DMS 273 treated with DMSO at 0.1 percent for 48 hours (cell line): ENCODE measurements at places on chromosomes 5 and 9.

DNA sequence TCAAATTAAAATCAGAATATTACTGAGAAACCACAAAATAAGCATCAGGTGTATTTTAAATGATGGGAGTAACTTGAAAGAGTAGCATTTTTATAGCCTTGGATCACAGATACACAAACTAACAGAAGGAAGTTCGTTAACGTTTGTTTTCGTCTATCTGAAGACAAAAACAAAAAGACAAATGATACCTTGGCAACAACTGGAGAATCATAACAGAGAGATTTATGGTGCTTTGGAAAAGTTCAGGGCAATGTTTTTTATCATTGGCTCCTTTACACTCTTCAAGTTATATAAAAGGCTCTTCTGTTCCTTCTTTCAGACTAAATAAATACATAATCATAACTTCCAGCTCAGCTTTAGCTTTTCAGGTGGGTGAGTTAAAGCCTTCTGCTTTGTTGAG is 128.1 kb upstream of the VLDLR start:
- no peak for DNase-seq

DNA sequence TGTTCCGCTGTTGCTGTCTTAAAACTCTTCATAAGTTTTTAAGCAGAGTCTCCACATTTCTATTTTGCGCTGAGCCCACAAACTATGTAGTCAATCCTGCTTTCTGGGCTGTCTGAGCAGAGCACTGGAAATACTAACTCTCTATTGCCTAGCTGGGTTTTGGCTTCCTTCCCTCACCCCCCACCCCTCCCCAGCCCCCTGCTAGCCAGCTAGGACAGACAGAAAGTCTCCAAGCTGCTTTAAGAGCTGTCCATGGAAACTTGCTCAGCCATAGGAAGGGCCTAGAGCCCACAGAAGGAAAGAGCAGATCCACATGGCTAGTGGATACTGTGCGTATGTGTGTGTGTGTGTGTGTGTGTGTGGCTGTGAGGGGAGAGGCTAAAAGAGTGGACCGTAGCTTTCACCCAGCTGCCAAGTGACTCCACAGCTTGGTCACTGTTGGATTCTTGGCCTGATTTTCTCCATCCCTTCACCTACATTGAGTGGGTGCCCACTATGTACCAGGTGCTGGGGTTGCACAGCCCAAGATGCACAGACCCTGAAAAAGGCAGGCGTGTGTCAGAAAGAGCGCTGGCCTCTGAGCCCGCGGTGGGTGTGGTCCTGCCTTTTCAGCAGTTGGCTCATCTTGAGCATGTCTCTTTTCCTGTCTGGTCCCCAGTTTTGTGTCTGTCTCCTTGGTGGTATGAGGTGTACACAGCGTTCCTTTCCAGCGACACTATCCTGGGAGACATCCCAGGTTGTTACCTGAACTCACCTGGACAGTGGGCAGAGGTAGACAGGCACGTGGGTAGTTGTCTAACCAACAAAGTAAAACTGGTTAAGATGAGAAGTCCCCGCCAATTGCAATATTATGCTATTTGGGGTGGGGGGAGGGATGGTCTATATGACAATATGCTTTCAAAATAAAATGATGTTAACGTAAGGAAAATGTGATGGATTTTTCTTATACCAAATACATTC is 5.4 kb upstream of the NKX2-5 start:
- DNase-seq = no peak

DNA sequence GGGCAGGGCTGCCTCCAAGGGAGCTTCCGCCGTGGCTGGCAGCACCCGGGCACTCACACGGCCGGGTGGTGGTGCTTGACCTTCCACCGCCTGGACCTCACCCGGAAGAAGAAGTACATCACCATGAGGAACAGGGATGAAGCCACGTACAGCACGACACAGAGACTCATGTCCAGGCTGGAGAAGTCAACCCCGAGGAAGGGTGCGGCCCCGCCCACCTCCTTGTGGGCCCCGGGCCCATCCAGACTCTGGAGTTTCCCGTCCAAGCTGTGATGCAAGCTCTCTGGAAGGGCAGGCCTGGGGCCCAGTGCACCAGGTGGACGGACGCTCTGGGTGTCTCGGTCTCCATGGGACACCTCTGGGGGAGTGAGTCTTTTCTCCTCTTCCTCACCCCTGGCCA is 3.7 kb upstream of the LHX3 start:
- DNase-seq = no peak

DNA sequence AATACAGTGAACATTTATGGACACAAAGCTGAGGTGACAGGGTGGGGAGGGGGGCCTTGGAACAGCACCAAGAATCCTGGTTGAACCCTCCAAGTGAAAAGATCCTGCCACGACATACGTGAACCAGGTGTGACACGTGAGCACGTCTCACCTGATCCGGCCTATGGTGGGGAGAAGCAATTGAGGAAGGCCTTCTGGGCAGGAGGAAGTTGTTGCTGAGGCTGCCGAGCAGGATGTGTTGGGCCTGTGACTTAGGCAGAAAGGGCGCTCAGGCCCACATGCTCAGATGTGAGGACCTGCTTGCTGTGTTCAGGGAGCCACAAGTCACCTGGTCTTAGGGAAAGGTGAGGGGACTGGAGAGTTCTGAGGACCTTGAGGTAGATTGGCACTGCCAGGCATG is 2.5 kb upstream of the MAPK9 start:
- no peak for DNase-seq
